ENCODE measurements at places on chromosomes 5 and 9. TPM values are rescaled to one million over a fixed set of nuclear protein-coding genes. Genes with fewer than 3 reads are reported as not detected.
A peak's percentile ranks its signal among the peaks of the same experiment; 100 is the strongest.

DNA sequence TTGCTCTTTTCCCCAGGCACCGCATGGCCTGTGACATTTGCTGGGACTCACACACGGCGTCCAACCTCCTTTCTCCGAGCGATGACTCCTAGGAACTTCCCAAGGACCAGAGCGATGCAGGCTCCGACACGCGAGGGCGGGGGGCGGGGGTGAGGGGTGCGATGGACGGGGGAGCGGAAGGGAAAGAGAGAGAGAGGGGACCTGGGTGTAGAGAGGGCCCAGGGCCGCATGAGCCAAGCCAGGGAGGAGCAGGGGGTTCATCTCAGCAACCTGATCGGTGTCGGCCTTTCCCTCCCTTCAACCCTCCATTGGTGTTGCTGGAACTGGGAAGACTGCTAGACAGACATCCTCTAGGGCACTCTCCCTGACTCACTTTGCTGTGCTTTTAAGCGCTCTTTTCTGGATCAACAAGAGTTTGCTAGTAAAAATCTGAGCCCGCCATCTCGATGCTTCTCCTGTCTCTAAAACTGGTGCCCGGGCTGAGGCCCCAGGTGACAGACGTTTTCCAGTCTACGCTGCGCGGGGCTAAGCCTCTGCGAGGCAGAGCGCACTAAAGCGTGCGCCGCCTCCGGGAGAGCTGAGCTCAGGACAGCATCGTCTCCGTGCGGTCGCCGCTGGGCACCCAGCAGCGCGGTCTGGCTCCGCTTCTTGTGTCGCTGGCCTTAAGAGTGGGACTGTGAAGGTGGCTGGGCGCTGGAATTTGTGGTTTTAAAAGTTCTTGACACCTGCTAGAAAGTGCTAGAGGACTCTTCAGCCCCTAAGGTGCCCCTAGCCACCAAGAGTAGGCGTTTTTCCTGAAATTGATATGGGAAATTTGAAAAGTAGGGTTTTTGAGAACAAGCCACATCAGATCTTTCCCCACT is 1.0 kb upstream of the TSLP start:
- no peak overlapping the region for H3K27ac ChIP-seq
- peaks cover 91% of the 10 kb centered on the region for H3K27me3 ChIP-seq
- no peak overlapping the region for H3K4me3 ChIP-seq
- DNase-seq, result peak; percentile 46
- peaks cover 21% of the 10 kb centered on the region for H3K4me1 ChIP-seq

The IL3 gene
- 1.5 TPM for total RNA-seq

- H3K4me3 ChIP-seq, result no peak overlapping the region
- H3K27me3 ChIP-seq, result peaks cover 13% of the 10 kb centered on the region
- no peaks in the 10 kb centered on the region for H3K4me1 ChIP-seq
- H3K27ac ChIP-seq, result no peak overlapping the region
- no peaks in the 10 kb centered on the region for H3K36me3 ChIP-seq
- DNase-seq, result no peak
Observed at GRCh38 chr5:74285675-74286280, 354.8 kb downstream of the ENC1 start.

DNA sequence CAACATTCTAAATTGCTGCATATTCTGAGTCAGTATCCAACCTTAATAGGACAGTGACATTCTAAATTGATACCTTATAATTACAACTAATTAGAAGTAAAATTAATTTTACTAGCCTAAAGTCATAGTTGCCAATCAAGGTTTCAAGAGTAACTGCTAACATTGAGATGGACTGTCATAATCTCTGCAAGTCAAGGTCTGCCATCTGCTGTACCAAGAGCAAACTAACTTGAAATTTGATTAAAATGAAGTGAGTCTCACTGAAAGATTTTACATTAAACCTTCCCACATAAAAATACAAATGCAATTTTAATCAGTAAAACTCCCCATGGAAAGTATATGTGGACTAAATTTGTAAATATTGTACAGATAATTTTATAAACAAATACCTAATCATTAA is 235.3 kb downstream of the PRDM9 start:
- no peaks in the 10 kb centered on the region for H3K36me3 ChIP-seq
- DNase-seq, result no peak
- no peaks in the 10 kb centered on the region for H3K4me1 ChIP-seq
- H3K27me3 ChIP-seq, result no peaks in the 10 kb centered on the region

DNA sequence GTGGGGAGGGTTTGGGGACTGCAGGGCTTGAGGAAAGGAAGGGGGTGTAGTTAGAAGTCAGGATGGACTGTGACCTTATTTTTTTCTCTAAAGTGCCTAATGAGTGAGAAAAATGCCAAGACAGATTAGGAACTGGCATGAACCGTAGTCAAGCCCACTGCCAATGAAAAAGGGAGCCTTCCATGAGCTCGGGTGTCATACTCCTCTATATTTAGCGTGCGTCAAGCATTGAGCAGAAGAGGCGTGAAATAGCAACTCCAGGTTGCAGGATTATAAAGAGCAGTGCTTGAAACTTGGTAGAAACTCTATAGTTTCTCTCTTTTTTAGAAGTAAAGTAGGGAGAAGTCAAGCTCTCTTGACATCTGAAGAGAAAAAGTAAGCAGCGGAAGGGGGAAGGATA is 1.8 kb downstream of the SGCD start:
- no peaks in the 10 kb centered on the region for H3K4me1 ChIP-seq
- no peak for DNase-seq
- H3K36me3 ChIP-seq, result no peaks in the 10 kb centered on the region

The RORB gene
- 0.35 TPM for total RNA-seq

The CSNK1A1 gene
- total RNA-seq, result 204 TPM

The GPR151 gene
- total RNA-seq, result not detected

The SLC27A4 gene
- total RNA-seq, result 26.1 TPM

- peak; percentile 74 for DNase-seq
- H3K27me3 ChIP-seq, result peaks cover 12% of the 10 kb centered on the region
Observed at GRCh38 chr9:123349691-123350480, 6.1 kb upstream of the CRB2 start.

The PCA3 gene
- not detected for total RNA-seq

The NPR2 gene
- 12.4 TPM for total RNA-seq

GRCh38 chr5:5188376-5189050 is 48.4 kb downstream of the ADAMTS16 start:
- no peaks in the 10 kb centered on the region for H3K27me3 ChIP-seq
- H3K4me3 ChIP-seq, result no peak overlapping the region
- H3K36me3 ChIP-seq, result no peaks in the 10 kb centered on the region
- DNase-seq, result no peak

- peaks cover 18% of the 10 kb centered on the region for H3K36me3 ChIP-seq
- no peaks in the 10 kb centered on the region for H3K27me3 ChIP-seq
- H3K27ac ChIP-seq, result no peak overlapping the region
- no peak overlapping the region for H3K4me3 ChIP-seq
- no peak for DNase-seq
Observed at GRCh38 chr5:66021585-66021984, 95.2 kb downstream of the ERBIN start.

DNA sequence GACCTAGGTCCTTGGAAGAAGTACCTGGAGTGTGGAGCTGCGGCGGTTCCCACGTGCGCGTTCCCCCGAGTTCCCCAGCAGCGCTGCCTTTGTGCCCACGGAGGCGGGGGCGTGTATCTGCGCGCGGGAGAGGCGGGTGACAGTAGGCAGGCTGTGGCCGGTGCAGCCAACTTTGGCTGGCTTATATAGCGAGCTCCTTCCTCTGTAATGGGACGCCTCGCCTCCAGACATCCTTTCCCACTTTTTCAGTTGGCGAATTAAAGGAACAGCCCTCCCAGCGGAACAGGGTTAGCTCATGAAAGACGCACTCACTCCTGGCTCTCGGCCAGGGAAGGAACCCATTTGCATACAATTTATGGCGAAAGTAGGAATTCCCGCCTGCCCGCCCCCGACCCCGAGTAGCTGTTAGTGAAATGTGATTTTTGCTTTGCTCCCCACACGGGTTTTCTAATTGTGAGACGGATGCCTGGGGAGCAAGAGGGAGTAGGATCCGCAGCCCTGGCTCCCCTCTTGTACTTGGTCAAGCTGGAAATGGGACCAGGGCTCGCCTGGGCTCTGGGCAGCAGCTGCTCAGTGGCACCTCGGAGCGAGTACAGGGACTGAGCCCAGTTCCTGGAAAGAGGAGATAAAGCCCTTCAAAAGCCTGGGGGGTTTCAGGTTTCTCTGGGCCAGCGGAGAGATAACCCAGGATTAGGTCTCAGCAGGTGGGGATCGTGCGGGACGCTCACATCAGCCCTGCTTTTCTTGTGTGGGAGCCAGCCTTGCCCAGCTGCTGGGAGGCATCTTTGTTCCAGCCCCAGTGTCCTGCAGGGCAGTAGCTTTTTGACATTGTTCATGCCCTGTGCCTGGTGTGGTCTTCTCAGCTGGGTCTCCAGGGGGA is at the start of gene TNC:
TSS of gene TNC (minus strand) at position 159 of the 880 bp plus-strand sequence. CDS start 27,139 bp downstream, outside the sequence.
- H3K27ac ChIP-seq, result no peak within 1 kb of the TSS
- H3K36me3 ChIP-seq, result no peaks in the 10 kb centered on the region
- no peak for DNase-seq
